ENCODE measurements at places on chromosomes 2 and 18.

- DNase-seq, result no peak
These were observed 55.2 kb downstream of the METTL4 start for GRCh38 chr18:2515908-2516625.

DNA sequence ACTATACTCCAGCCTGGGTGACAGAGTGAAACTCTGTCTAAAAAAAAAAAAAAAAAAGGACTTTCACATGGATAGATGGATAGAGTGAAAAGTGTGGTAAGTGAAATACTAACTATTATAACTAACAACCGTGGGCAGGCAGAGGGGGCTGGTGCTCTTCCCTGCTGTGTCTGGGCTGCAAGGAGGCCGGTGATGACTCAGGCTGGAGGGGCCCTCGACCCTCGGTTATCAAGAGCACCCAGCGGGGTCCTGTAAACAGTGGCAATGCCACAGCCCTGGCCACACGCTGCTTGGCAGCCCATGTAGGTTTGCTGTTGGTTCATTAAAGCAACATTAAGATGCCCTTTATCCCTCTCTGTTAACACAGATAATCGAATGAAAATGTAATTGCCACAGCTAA lies 184.8 kb upstream of the RAB12 start:
- DNase-seq, result no peak

DNA sequence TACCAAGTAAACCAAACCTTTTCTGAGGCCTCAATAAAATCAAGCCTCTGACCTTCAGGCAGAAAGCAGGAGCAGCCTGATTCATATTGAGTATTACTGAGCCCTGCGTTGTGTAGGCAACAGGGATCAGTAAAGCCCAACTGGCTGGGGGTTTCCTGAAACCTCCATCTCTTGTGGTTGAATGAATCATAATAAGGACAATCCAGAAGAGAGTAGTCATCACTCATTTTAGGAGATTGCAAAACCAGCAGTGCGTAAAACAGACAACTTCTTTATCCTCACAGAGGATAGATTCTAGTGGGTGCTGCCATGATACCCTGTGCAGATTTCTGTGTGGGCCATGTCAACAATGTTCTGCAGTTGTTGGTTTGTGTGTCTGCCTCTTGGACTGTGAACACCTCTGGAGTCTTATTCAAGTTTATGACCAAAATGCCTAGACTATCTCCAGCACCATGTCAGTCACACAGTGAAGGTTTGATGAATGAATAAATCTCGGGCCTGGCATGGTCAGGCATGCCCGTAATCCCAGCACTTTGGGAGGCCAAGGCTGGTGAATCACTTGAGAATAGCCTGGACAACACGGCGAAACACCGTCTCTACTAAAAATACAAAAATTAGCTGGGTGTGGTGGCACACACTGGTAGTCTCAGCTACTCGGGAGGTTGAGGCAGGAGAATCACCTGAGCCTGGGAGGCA lies 51.8 kb upstream of the RAB27B start:
- DNase-seq, result no peak

DNA sequence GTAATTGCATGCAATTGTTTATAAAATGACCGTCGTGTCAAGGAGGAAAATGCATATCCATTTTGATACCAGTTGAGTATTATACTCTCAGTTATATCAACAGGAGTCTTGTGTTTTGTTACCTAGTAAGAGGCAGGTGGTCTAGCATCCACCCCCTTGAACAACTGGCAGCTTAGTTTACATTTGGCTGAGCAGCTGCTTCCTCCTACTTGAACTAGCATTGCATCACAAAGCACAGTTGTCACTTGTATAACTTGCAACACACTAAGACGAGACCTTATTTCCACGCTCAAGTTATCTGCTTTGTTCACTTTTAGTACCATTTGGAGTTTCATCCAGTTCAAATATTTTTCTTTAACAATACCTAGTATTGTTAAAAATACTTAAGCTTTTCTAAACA lies 75.4 kb upstream of the UBE2E3 start:
- no peak for DNase-seq

GRCh38 chr2:233486778-233487552 lies 79.6 kb downstream of the USP40 start:
- DNase-seq, result no peak

GRCh38 chr2:215848698-215849097 lies 164.7 kb downstream of the MREG start:
- DNase-seq, result no peak

- DNase-seq, result no peak
These were observed 32.7 kb upstream of the CYP26B1 start for GRCh38 chr2:72180351-72180750.

DNA sequence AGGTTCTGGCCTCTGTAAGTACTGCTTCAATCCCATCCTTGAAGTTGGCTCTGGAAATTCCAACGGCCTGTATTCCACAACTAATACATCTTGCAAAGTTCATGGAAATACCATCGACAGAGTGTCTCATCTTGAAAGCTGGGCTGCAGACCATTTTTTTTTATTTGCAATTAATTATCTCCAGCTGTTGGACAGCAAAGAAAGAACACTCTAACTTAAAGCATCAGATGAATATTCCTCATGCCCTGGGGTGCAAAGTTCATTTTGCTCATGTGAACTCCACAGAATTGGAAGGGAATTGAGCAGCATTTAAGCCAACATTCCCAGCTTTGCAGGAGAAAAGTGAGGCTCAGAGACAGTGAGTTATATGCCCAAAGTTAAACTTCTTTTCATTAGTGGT lies 96.5 kb upstream of the PIEZO2 start:
- DNase-seq, result no peak

DNA sequence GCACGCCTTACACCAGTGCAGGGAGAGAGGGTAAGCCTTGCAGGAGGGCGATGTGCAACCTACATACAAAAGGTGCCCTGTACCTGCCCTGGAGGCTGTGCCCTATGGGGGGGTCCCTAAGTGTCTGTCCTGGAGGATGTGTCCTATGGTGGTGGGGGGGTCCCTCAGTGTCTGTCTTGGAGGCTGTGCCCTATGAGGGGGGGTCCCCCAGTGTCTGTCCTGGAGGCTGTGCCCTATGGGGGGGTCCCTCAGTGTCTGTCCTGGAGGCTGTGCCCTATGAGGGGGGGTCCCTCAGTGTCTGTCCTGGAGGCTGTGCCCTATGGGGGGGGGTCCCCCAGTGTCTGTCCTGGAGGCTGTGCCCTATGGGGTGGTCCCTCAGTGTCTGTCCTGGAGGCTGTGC lies 216.6 kb downstream of the HDAC4 start:
- no peak for DNase-seq

DNA sequence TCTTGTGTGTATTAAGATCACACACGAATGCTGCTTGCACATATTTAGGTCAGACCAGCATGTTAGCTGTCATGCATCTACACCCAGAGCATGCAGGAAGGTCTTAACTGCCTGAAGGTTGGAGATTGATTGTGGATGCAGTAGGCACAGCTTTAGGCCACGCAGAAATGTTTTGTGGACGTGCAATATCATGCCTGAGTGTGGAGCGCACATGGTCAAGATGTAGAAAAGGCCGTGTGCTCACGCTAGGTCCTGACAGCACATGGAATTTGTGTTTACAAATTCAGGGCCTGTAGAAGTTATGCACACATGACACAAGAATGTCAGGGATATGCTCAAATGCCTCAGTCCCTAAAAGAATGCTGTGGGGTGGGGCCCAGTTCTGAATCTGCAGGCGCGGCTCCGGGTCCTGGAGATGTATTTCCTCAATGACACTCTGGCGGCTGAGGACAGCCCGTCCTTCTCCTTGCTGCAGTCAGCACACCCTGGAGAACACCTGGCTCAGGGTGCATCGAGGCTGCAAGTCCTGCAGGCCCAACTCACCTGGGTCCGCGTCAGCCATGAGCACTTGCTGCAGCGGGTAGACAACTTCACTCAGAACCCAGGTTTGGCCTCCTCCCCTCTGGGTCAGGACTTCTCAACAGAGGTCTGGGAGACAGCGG lies 27.9 kb downstream of the MARCO start:
- no peak for DNase-seq

- DNase-seq, result no peak
These were observed 23.0 kb upstream of the RTTN start for GRCh38 chr18:70228536-70228935.

GRCh38 chr18:72410399-72410798 lies 133.7 kb downstream of the CBLN2 start:
- no peak for DNase-seq

DNA sequence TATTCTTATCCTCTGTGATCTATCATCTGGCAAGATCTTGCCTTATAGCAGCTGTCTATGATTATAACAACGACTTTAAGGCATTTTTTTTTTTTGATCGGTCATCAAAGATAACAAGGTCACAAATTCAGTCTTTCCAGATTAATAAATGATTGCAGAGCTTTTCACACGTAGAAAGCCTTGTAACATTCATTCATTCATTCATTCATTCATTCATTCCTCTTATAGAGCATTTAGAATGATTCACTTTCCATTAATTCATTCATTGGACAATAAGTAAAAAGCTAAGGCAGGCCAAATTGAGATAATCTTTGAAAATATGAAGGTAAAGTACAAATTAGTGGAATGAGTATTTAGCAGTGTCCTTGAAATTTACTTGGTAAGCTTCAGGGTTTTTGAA lies 223.7 kb downstream of the NUP35 start:
- DNase-seq, result no peak

DNA sequence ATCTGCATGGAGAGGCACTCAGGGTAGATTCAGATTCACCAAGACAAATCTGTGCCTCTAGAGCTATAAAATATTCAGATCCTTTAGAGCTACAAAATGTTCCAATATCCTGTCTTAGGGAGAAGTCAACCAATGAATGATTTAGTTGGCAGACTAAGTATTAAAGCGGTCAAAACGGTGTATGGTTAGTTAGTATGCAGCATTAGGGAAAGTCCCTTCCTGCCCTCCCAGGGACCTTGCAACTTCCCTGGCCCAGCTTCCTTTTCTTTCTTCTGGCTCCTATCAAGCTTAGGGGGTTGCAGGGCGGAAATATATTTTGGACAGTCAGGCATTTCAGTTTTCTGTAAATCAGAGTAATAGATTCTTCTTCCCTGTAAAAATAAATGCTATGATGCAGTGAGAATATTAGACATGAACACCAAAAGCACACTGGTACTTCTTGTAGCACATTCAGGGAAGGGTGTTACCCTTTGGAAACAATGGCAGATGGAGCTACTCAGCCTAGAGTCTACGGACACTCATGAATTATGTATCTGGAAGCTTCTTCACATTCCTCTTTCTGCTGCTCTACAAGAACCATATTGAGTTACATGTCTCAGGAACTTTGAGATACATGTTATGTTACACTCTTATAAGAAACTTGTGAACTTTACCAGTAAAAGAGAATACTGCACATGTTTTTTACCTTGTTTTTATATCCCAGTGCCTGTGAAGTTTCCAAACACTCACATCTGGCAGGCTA lies 45.7 kb downstream of the CCDC93 start:
- no peak for DNase-seq

DNA sequence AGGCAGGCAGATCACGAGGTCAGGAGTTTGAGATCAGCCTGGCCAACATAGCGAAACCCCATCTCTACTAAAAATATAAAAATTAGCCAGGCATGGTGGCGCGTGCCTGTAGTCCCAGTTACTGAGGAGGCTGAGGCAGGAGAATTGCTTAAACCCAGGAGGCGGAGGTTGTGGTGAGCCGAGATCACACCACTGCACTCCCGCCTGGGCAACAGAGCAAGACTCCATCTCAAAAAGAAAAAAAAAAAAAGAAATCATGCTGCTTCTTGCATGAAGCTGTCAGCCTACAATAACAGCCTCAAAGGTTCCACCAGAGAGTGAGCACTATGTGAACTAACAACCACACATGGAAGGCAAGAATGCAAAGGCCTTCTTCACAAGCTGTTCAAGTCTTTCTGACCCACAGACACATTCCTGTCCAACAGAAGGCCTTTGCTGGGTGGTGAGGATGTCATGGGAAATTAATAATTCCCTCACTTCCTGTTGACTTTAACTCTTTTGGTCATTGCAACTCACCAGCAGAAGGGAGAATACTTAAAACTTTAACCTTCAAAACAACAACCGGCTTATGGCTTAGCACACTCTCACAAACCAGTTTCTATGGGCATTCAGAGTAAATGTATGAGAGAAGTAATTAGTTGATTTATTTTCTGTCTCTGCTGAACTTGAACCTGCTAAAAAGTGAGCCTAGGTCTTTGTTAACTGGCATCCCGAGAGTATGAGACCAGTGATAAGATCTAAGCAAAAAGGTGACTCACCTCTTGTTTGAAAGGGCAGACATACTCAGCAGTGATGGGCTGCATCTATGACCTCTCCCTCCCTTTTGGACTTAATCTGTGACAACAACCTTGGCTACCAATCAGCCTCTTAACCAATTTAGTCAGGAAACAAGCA lies 11.8 kb downstream of the PLEKHM3 start:
- DNase-seq, result no peak

DNA sequence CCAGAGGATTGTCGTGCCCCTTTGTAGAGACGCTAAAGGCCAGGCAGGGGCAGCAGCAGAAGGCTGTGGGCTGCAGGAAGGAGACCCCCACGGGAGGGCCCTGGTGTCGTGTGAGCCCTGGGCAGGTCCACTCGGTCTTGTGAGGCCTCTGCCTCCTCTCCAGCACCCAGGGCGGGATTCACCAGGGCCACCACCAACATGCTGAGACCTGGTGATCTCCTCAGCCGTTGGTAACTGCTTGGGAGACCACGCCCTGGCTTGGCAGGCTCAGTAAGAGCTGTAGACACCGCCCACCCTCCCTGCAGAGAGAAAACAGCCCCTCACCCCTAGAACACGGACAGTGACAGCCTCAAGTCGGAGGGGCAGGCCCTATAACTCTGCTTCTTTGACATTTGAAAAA lies 21.1 kb downstream of the MBP start:
- DNase-seq, result no peak

DNA sequence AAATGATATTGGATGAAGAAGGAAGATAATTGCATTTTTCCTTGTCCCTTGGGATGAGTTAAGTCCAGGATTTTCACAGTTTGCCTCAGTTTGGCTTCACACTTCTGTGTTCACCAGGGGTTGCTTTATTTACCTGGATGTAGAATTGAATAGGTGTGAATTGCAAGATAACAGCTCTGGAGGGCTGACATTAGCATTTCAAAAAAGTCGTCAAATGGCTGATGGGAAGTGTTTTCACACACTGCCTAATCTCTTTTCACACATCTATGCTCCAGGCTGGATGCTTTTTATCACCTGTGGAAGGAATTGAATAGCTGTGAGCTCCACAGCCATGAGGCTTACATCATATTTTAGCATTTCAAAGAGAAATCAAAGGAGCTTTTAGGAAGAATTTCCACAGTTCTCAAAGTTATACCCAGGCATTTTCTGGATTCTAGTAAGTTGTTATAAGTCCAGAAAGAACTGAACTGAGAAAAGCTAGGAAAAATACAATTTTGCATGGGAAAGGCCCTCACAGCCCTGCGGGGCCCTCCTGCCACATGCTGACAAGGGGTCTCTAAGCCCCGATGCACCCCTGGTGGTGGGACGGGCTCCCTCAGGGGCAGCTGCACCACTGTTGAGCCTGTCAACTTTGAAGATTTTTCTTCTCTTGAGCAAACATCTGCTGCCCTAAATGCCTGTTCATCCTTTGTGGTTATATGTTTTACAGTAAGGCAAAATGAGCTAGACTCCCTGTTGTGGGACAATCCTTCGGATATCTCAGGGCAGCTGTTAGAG lies 43.9 kb downstream of the TEX51 start:
- DNase-seq, result no peak

- DNase-seq, result no peak
These were observed 11.1 kb upstream of the MYL12A start for GRCh38 chr18:3236470-3236869.

GRCh38 chr2:234867882-234868285 lies 83.9 kb upstream of the SH3BP4 start:
- DNase-seq, result no peak

GRCh38 chr2:1476617-1477195 lies 63.4 kb downstream of the TPO start:
- no peak for DNase-seq
